Stimulated activated CD4-positive, alpha-beta T cell treated with anti-CD3 and anti-CD28 coated beads, Interleukin-4, amount 100 ng/mL, for 4 hours (primary cell): ENCODE measurements at places on chromosomes 4 and X.

DNA sequence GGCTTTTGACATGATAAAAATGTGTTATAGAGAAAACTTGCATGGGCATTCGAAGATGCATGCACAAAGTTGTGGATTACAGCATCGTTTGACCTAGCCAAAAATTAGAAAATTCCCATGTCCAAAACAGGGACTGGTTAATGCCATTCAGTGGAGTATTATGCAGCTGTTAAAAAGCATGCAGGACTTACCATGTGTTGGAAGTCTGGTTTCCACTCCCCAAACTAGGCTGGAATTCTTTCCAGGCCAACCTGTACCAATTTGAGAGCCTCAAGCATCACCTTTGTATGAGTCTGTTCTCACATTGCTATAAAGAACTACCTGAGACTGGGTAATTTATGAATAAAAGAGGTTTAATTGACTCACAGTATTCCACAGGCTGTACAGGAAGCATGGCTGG lies 45.9 kb upstream of the MTM1 start:
- no peak for DNase-seq

GRCh38 chrX:133776072-133776471 lies 209.3 kb downstream of the GPC3 start:
- DNase-seq = peak; percentile 3

DNA sequence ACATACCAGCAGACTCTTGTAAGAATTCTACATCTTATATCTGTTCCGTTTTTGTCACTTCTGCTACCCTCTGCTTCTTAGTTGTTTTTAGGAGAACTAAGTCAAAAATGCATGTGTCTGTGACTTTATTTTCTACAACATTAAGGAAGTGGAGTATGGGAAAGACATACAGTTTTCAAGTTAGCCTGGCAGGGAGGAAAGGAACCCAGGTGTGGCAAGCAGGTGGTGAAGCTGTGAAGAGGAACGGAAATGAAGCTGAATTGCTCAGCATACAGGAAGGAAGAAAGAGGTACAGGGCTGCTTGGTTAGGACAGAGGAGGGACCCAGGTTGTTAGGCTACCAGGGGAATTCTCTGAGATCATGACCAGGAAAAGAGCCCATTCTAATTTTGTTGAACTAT lies 9.4 kb downstream of the GPRIN3 start:
- no peak for DNase-seq

DNA sequence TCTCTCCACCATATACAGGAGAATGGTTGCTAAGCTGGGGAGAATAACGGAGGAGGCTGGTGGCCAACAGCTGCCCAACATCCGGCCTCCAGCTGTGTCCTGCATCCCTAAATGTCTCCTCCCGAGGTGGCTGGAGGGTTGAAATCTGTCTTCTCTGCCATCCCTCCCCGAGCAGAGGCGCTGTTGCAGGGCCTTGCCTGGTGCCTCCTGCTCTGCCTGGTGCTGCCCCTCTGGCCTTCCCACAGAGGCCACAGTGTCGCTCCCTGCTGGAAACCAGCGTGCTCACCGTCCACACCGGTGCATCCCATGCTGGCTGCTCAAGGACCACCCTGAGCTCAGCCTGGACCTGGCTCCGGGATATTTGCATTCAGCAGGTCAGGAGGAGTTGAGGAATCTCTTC lies 115.2 kb downstream of the ENPP6 start:
- DNase-seq = no peak

DNA sequence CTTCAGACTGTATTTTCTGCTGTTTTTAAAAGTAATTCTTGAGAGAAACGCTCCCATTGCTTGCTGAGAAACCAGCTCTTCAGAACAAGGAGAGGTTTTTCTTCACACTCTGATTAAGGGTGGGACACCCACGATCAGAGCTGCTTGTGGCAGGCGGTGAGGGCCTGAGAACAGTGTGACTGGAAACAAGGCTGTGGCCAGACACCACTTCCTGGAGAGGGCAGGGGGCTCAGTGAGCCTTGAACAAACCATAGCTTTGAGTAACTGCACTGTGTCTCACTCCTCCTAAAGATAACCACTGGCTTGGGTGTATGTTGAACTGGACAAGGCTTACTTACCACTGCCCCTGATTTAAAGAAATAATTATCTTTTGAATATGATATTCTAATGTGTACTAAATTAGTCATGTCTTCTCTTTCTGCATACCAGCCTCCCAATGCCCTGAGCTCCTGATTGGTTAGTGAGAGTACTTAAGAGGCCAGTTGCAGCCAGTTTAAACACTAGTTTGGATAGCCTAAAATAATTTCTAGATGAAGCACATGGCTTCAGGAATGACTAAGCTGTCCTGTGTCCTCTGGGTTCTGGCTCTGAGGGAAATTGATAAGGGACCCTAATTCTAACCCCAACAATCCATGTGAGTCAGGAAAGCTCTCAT lies 3.7 kb upstream of the GPR82 start:
- no peak for DNase-seq

DNA sequence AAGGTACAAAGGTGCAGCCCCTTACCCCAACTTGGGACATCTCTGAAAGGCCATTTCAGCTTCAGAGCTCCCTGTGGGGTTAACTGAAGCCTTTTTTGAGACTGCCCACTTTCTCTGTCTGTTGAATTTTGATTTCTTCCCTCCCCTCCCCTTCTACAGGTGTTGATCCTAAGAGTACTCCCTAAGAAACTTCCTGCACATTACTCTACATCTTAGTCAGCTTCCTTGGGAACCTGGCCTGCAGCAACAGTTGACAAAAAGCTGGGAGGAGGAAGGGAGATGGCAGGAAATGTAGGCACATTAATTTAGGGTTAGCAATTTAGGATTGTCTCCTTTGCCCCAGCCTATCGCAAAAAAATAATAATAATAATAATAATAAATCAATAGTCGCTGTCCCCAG lies 1.2 kb upstream of the IDS start:
- DNase-seq = no peak
